ENCODE measurements at places on chromosomes 1 and 21.

DNA sequence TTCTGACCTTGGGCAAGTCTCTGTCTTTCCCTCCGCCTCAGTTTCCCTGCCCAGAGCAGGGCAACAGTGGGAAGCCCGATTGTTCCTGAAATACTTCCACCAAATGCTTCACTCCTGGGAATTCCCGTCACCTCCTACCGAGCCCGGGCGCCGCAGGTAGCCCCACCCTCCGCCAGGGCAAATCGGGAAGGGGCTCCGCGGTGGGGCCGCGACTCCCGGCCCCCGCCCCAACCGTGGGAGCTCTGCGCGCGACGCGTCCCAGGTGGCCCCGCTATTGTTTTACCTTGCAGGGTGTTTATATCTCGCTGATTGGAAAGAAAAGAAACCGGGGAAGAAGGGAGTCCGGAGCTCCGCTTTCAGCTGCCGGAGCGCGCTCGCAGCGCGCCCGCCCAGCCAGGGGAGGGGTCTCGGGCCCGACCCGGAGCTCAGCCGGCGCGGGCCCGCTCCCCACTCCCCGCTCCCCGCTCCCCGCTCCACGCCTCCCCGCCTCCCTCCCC, 407 bp downstream of the IGSF3 start:
- DNase-seq, result no peak

- no peak for DNase-seq
Measured at GRCh38 chr21:35945089-35945671, 115.1 kb downstream of the SETD4 start.

DNA sequence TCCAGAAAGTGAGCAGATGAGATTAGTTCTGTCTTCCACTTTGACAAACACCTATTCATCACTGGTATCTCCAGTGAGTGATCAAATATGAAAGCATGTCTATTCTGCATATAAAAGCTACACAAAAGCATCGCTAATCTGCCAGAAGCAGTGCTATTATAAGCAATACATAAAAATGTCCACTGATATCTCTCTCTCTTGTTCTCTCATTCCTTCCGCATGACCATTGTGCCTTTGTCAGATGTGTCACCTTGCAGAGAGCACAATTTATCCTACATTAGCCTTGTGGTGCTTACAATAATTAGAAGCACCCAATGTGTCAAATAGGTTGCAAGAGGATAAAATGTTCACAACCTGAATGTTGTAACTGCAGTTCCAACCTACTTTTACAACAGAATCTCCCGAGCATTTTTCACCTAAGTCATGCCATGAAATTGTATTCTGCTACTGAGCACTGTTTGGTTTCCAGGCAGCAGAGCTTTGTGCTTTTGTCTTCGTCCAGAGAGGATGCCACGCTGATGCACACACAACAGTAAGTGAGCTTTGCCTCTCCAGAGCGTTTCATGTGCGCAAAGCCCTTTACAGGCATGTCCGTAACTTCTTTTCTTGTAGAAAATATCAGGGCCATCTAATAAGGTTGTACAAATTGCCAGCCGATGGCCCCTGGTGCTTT, 198.7 kb upstream of the PLD5 start:
- DNase-seq, result no peak

DNA sequence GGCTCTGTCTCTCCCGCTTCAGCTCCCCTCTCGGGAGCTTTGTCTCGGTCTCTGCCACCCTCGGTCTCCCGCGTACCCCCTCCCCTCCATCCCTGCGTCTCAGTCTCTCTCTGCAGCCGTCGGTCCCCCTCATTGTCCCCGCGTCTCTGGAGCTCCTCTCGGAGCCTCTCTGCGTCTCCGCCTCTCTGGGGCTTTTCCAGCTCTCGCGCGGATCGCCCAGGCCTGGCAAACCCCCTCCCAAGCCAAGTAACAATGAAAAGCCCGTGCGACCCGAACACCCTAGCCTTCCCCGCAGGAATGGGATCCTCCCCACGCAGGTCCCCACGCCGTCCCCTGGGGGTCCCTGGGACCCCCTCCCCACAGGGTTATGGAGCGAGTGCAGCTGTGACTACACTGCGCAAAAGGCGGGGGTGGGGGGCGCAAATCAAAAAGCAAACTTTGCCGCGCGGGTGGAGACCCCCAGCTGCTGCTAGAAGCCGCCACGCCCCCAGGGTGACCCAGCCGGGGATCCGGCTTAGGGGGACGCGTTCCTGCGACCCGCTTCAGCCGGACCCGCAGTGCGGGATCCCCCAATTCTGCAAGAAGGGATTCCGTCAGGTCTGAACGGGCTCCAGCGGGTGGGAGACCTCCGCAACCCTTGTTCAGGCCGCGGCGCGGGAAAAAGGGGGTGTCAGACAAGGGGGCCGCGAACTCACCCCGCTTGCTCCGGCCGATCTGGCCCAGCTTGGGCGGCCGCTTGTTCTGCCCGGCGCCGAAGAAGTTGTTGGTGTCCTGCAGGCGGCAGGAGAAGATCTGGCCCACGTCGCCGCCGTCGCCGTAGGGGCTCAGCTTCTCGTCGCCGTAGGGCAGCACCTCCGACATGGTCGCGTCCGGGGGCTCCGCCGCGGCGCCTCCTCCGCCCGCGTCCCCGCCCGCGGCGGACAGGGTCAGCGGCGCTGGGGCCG, 1.2 kb downstream of the CAMK2N1 start:
- DNase-seq, result no peak

- no peak for DNase-seq
Measured at GRCh38 chr1:48530727-48531351, 58.8 kb upstream of the SPATA6 start.

DNA sequence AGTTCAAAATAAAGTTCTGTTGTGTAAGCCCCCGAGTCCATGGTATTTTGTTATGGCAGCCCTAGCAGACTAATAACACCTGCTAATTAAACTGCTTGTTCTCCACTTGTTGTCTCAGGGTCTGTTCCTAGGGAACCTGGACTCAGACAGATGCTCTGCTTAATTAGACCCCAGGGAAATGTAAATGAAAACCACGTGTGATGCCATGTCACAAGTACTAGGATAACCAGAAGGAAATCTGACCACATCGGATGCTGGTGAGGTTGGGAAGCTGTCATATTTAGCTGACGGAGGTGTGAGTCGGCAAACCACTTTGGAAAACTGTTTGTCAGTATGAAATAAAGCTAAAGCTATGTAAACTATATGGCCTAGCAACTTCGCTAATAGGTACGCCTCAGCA, 19.6 kb downstream of the EDN2 start:
- DNase-seq, result no peak

- no peak for DNase-seq
Measured at GRCh38 chr1:236143104-236143948, 987 bp downstream of the GPR137B start.

- no peak for DNase-seq
Measured at GRCh38 chr21:41600556-41600955, 92.6 kb upstream of the TMPRSS2 start.

DNA sequence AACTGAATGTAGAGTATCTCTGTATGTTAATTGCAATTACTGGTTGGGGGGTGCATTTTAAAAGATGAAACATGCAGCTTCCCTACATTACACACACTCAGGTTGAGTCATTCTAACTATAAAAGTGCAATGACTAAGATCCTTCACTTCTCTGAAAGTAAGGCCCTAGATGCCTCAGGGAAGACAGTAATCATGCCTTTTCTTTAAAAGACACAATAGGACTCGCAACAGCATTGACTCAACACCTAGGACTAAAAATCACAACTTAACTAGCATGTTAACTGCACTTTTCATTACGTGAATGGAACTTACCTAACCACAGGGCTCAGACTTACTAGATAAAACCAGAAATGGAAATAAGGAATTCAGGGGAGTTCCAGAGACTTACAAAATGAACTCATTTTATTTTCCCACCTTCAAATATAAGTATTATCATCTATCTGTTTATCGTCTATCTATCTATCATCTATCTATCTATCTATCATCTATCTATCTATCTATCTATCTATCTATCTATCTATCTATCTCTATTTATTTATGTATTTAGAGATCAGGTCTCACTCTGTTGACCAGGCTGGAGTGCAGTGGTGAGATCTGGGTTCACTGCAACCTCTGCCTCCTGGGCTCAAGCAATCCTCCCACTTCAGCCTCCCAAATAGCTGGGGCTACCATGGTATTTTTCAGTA, 47.8 kb downstream of the CHML start:
- no peak for DNase-seq

GRCh38 chr1:164683235-164683634, 124.3 kb downstream of the PBX1 start:
- no peak for DNase-seq

DNA sequence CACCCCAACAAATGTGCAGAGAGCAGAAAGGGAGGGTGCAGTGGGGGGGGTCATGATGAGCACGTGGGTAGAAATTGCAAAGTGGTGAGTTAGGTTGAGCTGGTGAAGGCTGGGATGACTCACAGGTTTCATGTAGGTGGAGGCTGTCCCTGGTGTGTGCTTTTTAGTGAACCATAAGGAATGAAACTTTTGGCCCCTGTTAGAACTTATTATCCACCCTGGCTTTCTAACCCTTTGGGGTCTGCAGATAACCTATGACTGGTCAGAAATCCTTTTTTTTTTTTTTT, 46.9 kb downstream of the DOP1B start:
- DNase-seq, result peak; percentile 23

GRCh38 chr1:69073176-69073575, 494.5 kb upstream of the LRRC7 start:
- DNase-seq, result no peak

DNA sequence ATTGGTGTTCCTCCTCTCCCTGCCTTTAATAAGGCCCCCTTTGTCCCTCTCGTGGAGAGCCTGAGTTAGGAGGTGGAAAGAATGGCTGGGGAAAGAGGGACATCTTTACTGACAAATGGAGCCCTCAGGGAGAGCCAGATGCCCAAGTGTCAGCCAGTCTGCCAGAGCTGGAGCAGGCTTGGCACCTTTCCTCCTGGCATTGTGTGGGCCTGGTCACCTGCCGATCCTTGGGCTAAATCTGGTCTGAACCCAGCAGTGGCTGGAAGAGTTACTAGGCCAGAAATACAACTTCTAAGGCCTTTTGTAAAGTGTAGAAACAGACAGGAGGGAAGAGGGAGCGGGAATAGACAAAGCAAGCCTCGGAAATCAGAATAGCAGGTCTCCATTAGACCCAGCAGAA, 24.9 kb downstream of the VANGL1 start:
- DNase-seq, result no peak

GRCh38 chr1:153774780-153775457, at the start of gene SLC27A3:
Gene SLC27A3 (plus strand): TSS chr1:153775407. CDS start chr1:153775498, 91 bp downstream.
- peak; percentile 10 for DNase-seq

DNA sequence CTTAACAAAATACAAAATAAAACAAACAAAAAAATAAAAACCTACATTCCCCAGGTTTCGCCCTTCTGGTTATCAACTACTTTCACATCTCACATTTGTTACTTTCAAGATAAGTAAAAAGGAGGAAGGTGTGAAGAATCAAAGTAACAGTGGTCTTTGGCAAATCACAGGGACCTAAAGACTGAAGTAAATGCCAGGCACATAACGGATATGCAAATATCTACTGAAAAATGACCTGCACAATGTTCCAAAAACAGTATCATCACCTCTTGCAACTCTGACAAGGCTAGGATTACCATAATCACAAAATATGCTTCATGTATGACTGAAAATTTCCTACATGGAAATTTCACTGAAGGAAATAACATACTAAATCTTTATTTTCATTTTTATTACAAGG, 29.3 kb downstream of the COP1 start:
- no peak for DNase-seq

- DNase-seq, result no peak
Measured at GRCh38 chr1:3896396-3897000, 3.6 kb downstream of the C1orf174 start.

DNA sequence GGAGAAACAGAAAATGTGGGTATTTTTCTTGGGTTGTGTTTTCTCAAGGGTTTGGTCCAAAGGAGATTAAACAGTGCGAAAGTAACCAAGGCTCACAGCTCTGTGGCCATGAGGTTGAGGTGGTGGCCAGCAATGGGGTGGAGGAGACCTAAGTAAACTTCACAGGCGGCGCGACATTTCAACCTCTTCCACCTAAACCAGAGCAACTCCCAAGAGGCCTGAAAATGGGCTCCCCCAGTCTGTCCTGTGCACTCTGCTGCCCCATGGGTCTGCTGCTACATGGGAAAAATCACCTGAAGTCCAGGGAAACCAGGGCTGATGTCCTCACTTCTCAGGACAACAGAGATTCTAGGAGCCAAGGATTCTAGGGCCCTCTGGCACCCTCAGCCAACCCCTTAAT, 12.4 kb downstream of the CELF3 start:
- DNase-seq, result no peak

GRCh38 chr1:178024504-178024903, 54.6 kb upstream of the SEC16B start:
- DNase-seq, result no peak

DNA sequence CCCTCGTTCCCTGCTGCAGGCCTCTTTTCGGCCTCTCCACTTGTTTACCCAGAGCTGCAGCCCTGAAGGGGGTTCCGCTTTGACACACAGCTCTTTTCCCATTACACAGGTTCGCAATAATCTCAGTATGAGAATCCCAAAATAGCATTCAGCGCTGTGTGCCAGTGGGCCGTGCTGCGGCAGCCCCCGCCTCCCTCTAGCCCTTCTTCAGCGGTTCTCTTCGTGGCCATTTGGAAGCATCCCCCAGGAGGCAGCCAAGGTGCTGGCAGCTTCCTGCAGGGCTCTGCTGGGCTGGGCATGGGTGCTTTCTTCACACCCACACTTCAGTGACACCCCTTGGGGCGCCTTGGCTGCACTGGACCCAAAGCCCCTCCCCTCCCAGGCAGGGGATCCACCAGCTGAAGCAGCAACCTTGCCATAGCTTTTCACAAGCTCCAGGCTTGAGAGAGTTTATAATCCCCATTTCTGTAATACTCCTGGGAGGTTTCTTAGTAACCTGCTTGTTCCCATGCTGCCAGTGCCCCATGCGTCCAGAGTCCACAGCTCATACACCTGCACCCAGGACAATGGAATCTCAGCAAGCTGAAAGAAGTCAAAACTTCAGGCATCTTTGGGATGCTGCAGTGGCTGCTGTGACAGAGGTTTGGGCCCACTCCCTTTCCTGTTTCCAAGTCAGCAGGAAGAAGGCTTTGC, 8.1 kb downstream of the NCF2 start:
- DNase-seq, result no peak

DNA sequence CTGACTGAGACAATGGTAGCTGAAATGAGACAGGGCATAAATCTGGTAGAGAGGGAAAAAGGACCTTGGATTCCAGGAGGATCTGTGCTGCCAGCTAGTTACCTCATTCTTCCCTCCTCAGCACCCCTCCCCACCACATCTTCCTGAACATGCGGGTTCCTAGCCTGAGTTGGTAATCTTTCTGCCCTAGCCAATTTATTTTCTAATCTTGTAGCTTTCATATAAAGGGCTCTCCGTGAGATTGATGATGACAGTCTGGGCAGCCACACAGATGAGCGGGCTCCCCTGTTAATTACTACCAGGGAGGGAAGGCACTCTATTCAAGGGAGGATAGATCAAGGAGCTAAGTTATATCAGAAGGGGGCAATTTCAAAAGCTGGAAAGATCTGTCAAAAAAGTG, 20.2 kb downstream of the ARHGEF11 start:
- no peak for DNase-seq

- no peak for DNase-seq
Measured at GRCh38 chr1:41282679-41283317, 40.7 kb upstream of the SCMH1 start.

GRCh38 chr1:5856246-5856815, 135.9 kb downstream of the NPHP4 start:
- no peak for DNase-seq

- DNase-seq, result no peak
Measured at GRCh38 chr1:32338637-32339145, 2.7 kb upstream of the MARCKSL1 start.

- DNase-seq, result no peak
Measured at GRCh38 chr1:51445351-51446090, 73.5 kb downstream of the EPS15 start.

GRCh38 chr1:78420181-78420580, 70.6 kb upstream of the PTGFR start:
- no peak for DNase-seq

GRCh38 chr21:31656199-31657095, 3.0 kb upstream of the SOD1 start:
- DNase-seq, result peak; percentile 28
